Activated CD4-positive, alpha-beta T cell treated with anti-CD3 and anti-CD28 coated beads, Interleukin-10, Interleukin-2, amounts not matched to agents 100 ng/mL and 50 ng/mL, durations not matched to agents 16 hours and 8 hours (primary cell): ENCODE measurements at places on chromosomes 3 and 15.

DNA sequence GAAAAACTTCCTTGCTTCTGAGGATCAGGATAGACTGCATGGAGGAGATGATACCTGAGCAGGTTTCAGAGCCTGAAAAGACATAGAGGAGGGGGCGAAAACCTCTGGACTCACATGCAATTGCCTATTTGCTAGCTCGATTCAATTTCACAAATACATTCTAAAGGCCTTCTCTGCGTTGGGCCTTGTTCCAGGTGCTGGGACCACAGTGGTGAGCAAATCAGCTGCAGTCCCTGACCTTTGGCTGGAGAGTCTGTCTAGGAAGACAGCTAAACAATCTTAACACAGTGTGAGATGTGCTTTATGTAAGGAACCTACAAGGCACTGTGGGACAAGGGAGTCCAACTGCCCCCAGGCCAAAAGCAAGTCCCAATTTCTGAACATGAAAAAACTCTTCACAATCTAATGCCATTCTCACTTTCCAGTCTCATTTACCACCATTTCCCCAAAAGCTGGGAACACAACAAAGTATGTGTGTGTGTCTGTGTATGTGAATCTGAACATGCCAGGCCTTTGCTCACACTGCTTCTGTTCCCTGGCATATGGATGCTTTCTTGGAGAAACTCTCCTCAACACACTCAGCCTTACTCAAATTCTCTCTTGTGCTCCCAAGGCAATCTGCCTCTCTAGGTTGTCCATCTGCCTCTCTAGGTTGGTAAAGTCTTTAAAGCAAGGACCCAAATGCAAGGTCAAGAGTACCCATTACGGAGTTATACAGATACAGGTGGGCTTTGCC lies 2.1 kb upstream of the PCCB start:
- no peak for DNase-seq

DNA sequence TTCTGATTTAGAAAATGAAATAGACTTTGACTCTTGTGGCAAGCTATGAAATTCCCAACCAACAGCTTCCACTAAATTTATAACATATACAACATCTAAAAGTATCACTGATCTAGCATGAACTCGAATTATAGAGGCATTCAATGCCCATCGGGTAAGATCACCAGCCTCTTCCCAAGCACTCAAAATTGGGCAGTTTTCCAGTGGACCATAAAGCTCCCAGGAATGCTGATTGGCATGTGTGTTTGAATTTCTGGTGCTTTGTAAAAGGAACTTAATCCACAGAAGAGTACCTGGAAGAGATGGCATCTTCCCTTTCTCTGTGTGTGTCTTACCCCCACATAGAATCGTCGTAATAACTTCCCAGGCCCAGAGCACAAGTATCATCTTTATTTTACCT lies 10.0 kb downstream of the LRTM1 start:
- DNase-seq: no peak

GRCh38 chr3:4581124-4581424 lies 87.9 kb downstream of the ITPR1 start:
- no peak for DNase-seq

DNA sequence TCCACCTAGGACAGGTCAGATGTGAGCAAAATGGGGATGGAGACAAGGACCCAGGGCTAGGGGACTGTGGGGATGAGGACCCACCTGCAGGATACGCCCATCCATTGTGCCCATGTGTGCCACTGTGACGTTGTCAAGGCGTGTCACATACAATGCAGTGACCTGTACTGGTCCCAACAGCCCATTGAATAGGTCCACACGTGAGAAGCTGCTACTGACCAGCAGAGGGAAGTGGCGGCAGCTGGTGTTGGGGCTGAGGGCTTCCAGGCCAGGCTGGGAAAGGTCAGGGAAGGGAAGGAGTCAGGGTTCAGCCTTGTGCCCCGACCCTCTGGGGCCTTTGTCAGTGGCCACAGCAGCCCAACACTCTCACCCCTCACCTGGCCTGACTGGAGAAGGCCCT lies 4.7 kb downstream of the MST1R start:
- DNase-seq: no peak

DNA sequence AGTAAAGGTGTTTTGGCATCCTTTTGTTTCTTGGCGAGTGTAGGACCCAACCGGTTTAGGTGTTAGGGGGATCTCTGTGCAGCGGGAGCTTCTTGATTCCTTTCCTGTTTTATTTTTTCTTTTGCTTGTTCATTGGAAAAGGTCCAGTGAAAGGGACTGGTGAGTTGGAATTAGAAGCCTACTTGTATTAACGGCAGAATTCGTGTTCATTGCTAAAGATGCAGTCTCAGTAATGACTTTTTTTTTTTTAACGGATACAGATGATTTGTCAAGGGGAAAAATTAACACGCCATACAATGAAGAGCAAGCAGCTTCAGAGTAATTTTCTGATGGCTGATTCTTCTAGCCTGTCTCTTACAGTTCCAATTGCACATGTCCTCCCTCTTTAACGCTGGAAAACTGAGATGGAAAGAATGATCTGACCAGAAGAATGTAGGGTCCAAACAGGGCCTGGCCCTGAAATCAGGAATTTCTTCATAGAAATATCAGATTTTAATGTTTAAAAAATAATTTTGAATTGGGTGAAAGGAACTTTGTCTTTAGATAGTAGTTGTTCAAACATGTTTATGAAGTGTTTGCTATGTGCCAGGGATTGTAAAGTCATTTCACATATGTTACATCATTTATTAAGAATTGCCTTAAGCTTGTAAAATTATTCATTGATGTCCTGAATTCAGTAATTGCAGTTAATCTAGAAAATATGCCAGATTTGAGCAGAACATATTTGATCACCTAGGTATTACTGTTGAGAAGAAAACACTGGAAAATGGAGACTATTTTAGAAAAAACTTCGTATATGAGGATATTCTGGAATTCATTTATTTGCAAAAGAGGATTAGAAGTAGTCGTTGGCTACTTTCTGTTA lies 1.4 kb downstream of the MAPK6 start:
- no peak for DNase-seq

- DNase-seq: peak; percentile 16
These were observed 1097.6 kb upstream of the CFAP20DC start for GRCh38 chr3:60147249-60147950.

GRCh38 chr3:115146418-115147328 lies at the start of gene ZBTB20:
Gene ZBTB20 (minus strand): TSS chr3:115147288.
- peak; percentile 58 for DNase-seq

GRCh38 chr15:70474471-70475406 lies 288.6 kb downstream of the UACA start:
- DNase-seq: peak; percentile 52

- no peak for DNase-seq
These were observed 11.5 kb upstream of the BUB1B start for GRCh38 chr15:40149339-40149738.

GRCh38 chr3:42655980-42656679 lies 2.6 kb downstream of the ZBTB47 start:
- DNase-seq: no peak

- no peak for DNase-seq
These were observed 3.9 kb downstream of the PLA2G4E start for GRCh38 chr15:42016971-42017370.

- DNase-seq: no peak
These were observed 207.5 kb downstream of the CADPS start for GRCh38 chr3:62667714-62668113.

DNA sequence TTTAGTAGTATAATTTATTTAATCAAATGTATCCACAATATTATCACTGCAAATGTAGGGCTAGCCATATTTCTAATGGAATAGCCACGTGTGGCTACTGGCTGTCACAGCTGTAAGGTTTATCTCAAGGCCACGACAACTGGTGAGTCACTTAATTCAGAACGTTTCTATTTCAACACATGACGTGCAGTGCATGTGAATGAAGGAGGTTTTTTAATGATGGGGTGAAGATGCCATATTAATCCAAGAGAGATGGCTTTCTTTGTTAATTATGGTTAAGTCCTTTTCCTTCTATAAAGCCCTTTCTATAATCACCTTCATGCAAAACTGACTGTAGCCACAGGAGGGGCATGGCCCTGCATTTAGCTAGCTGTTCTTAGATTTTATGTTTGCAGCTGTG lies 212.0 kb downstream of the FEZF2 start:
- no peak for DNase-seq

DNA sequence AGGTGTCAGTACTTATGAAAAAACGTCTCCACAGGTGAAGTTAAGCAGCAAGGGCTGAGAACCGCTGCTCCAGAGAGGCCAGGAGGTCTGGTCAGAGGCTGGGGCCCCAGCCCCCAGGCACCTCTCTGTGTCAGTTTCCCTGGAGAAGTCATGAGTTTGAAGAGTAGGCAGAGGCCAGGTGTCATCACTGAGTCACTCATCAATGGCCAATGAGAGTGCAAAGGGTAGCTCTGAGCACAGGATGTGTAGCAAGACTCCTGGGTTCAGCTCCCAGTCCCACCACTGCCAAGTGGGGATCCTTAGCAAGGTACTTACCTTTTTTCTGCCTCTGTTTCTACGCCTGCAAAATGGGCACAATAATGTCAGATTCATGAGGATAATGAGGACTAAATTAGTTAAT lies 47.9 kb downstream of the CORO2B start:
- no peak for DNase-seq

GRCh38 chr3:70882104-70882503 lies 569.7 kb upstream of the MDFIC2 start:
- no peak for DNase-seq

- no peak for DNase-seq
These were observed 1.5 kb downstream of the GPR87 start for GRCh38 chr3:151315136-151315535.

- DNase-seq: no peak
These were observed 215.3 kb upstream of the TOPAZ1 start for GRCh38 chr3:44026220-44026865.
